ENCODE measurements at places on chromosomes 1 and 21. TPM values are rescaled to one million over a fixed set of nuclear protein-coding genes. Genes with fewer than 3 reads are reported as not detected.

CFHR1 gene
- polyA plus RNA-seq = 0.10 TPM

SNAP47 gene
- polyA plus RNA-seq = 14.8 TPM

AIRE gene
- not detected for polyA plus RNA-seq

KRTAP11-1 gene
- polyA plus RNA-seq = not detected

PFKL gene
- 48.0 TPM for polyA plus RNA-seq

PLA2G2A gene
- polyA plus RNA-seq = 26.9 TPM

CELA2A gene
- 0.63 TPM for polyA plus RNA-seq

TBX19 gene
- 0.50 TPM for polyA plus RNA-seq

PDE9A gene
- polyA plus RNA-seq = 16.2 TPM

ADAMTS4 gene
- polyA plus RNA-seq = 1.4 TPM

FAM110D gene
- 1.4 TPM for polyA plus RNA-seq

FAM72D gene
- polyA plus RNA-seq = 0.63 TPM

CFHR2 gene
- not detected for polyA plus RNA-seq

G0S2 gene
- 20.3 TPM for polyA plus RNA-seq

BLACAT1 gene
- not detected for polyA plus RNA-seq

B3GALT2 gene
- 0.28 TPM for polyA plus RNA-seq

CD164L2 gene
- polyA plus RNA-seq = not detected

OR2AJ1 gene
- not detected for polyA plus RNA-seq

KMO gene
- 4.8 TPM for polyA plus RNA-seq

SPATA6 gene
- 3.4 TPM for polyA plus RNA-seq

ALX3 gene
- not detected for polyA plus RNA-seq

CNKSR1 gene
- 2.3 TPM for polyA plus RNA-seq

ANGPTL3 gene
- not detected for polyA plus RNA-seq

TIE1 gene
- polyA plus RNA-seq = 4.0 TPM

PTPN7 gene
- polyA plus RNA-seq = 0.33 TPM

SLC22A15 gene
- polyA plus RNA-seq = 2.9 TPM

ANGPTL1 gene
- 43.8 TPM for polyA plus RNA-seq

FCGR1A gene
- 25.2 TPM for polyA plus RNA-seq

IL20 gene
- not detected for polyA plus RNA-seq

PPIAL4G gene
- polyA plus RNA-seq = not detected

S100A3 gene
- 3.0 TPM for polyA plus RNA-seq

CPLANE2 gene
- 3.2 TPM for polyA plus RNA-seq

TRIM67 gene
- polyA plus RNA-seq = not detected

SIPA1L2 gene
- polyA plus RNA-seq = 2.9 TPM

USH2A gene
- polyA plus RNA-seq = 0.13 TPM

BARHL2 gene
- polyA plus RNA-seq = not detected

AMPD1 gene
- 0.05 TPM for polyA plus RNA-seq

ILDR2 gene
- polyA plus RNA-seq = not detected

SOX13 gene
- 16.3 TPM for polyA plus RNA-seq

GJB3 gene
- polyA plus RNA-seq = 1.0 TPM

GBP7 gene
- polyA plus RNA-seq = not detected

ABCG1 gene
- polyA plus RNA-seq = 7.4 TPM

FMO1 gene
- 0.28 TPM for polyA plus RNA-seq

SLC9C2 gene
- polyA plus RNA-seq = not detected

RGS13 gene
- polyA plus RNA-seq = 2.9 TPM

SLFNL1 gene
- 0.51 TPM for polyA plus RNA-seq

REG4 gene
- polyA plus RNA-seq = 20.7 TPM

PALMD gene
- 3.4 TPM for polyA plus RNA-seq

EDARADD gene
- 0.59 TPM for polyA plus RNA-seq

UBL4B gene
- not detected for polyA plus RNA-seq

RPTN gene
- polyA plus RNA-seq = not detected

NLRP3 gene
- 2.9 TPM for polyA plus RNA-seq

Data from aorta (tissue), 5 donors.